T-cell (primary cell): ENCODE measurements at places on chromosomes 16 and 17. TPM values are rescaled to one million over a fixed set of nuclear protein-coding genes. Genes with fewer than 3 reads are reported as not detected.

Gene CHD9NB
- not detected for total RNA-seq

Gene STAT5B
- total RNA-seq = 180 TPM

- DNase-seq = no peak
- peaks cover 54% of the 10 kb centered on the region for H3K27me3 ChIP-seq
These were observed 593 bp downstream of the GFER start for GRCh38 chr16:1984347-1985225.

- no peak overlapping the region for H3K27ac ChIP-seq
- H3K27me3 ChIP-seq = no peaks in the 10 kb centered on the region
- H3K4me1 ChIP-seq = no peaks in the 10 kb centered on the region
- H3K36me3 ChIP-seq = peaks cover 3% of the 10 kb centered on the region
- DNase-seq = no peak
- H3K4me3 ChIP-seq = no peak overlapping the region
These were observed 63.1 kb downstream of the SPAG9 start for GRCh38 chr17:51057534-51057933.

- H3K27ac ChIP-seq = peak overlapping the region; percentile 9
- H3K4me1 ChIP-seq = peaks cover 34% of the 10 kb centered on the region
- H3K27me3 ChIP-seq = no peaks in the 10 kb centered on the region
These were observed 1.1 kb downstream of the CCP110 start for GRCh38 chr16:19524616-19525384.
